HepG2 (cell line): ENCODE measurements at places on chromosomes 3 and 15.

DNA sequence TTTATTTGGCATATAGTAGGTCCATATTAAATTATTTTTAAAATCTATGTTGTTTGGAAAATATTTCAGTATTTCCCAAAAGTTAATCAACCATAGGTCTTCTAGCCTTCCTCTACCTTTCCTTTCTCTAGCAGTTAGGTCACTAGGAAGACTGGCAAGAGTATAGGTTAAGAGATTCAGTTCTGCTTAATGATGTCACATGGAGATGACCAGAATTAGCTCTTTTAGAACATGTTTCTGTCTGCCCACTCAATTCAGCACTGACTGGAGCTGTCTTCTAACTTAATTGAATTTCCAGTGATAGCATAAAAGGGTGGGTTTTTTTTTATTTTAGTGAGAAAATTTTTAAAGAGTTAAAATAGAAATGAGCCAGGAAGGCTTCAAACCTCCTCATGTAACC is 23.8 kb upstream of the ZBED2 start:
- no peak for DNase-seq

DNA sequence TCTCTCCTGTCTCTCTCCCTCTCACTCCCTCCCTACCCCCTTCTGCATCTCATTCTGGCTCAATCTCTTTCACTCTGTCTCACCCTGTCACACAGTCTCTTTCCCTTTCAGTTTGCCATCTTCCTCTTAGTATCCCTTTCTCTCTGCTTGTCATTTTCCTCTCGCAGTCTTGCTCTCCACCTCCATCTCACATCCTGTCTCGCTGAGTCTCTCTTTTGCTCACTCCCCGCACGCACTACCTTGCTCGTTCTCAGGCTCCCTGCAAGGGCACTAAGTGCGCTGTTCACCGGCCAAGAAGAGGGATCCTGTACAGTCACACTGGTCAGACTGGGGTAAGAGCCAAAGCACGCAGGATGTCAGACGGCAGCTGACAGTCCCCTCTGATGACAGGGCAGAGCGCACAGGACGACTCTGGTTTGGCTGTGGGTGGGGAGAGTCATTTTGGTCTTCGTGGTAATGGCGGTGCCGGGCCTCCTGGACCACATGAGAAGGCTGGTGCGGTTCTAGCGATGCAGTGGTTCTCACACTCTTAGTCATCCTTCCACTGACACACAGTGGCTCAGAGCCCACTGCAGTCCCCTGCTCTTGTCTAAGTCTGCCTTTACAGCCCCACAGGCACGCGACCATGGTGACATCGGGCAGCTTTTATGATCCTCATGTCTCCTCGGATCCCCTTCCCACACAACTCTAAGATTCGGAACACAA is 356.8 kb downstream of the FOXP1 start:
- DNase-seq, result no peak

DNA sequence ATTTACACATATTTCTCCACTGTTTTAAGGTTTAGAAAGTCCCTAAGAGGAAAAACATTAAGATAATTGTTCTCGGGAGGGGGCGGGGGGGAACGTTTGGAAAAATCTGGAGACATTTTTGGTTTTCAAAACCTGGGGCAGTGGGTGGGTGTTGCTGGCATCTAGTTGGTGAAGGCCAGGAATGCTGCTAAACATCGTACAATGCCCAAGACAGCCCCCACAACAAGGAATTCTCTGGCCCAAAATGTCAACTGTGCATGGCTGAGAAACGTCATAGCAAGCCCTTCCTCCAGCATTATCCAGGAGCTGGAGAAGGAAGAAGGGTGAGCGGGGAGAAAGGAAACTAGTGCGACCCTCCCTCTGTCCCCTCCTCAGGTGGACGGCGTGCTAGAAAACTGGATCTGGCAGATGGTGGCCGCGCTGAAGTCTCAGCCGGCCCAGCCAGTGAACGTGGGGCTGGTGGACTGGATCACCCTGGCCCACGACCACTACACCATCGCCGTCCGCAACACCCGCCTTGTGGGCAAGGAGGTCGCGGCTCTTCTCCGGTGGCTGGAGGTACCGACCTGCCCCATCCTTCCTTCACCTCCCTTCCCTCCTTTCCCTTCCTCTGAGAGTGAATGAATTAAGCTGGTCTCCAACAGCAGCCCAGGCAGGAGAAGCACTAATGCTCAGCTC is 109.8 kb downstream of the LIPC start:
- DNase-seq, result no peak

DNA sequence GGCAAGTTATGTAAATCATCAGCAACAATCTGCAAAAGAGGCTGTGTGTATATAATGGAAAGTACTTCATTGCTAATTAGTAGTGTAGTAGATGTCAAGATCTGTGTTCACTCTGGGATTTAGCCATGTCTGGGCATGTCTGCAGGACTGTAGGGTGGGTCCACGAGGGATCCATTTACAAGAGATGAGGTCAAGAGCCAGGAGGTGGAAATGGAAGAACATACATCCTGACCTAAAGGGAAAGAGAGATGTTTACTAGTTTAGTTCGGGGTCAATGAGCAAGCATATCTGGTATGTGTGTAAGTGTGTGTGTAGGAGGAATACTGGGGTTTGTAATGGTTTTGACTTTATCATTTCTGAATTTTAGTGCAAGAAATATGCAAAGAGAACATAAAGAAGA is 171.5 kb upstream of the NANOGP8 start:
- no peak for DNase-seq

- no peak for DNase-seq
Observed at GRCh38 chr3:30577788-30578187, 28.6 kb upstream of the TGFBR2 start.

DNA sequence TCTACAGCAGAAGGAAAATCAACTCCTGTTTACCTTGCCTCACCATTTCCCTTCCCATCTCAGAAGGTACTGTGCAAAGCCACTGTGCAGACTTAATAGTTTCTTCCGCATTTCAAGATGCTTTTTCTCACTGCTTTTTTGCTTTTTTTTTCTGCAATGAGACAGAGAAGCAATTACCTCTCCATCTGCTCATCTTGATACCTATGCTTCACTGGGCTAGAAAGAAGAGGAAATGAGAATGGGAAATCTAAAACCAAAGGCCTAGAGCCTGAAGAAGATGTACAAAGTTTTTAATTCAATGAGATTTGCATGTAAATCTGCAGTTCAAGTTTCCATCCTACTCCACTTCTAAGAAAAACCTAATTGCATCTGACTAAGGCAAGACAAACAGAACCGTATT is 238.1 kb upstream of the SETMAR start:
- no peak for DNase-seq

GRCh38 chr3:119237299-119237698 is 3.4 kb downstream of the B4GALT4 start:
- DNase-seq, result no peak

GRCh38 chr3:166580561-166580960 is 743.3 kb upstream of the BCHE start:
- DNase-seq, result no peak

- DNase-seq, result no peak
Observed at GRCh38 chr3:188331166-188331565, 177.2 kb downstream of the LPP start.

DNA sequence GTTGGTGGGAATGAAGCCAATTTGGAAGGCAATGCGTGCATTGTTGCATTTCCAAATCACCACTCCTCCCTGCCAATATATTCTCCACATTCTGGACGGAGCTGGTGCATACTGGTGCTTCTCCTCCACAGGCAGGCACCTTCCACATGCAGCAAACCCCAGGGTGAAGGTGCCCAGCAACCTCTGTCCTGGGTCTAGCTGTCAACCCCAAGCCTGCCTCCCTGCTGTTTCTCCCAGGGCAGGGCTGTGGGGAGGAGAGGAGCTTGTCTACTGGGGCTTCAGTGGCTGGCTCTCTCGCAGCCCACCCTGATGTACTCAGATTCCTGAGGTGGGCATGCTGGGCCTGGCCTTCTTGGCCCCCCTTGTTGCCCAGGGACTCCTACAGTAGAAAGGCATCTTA is 20.1 kb downstream of the GASK1A start:
- no peak for DNase-seq

GRCh38 chr3:32708672-32709283 is 23.8 kb downstream of the CNOT10 start:
- DNase-seq, result no peak

GRCh38 chr3:143814443-143814889 is 33.8 kb downstream of the SLC9A9 start:
- no peak for DNase-seq

DNA sequence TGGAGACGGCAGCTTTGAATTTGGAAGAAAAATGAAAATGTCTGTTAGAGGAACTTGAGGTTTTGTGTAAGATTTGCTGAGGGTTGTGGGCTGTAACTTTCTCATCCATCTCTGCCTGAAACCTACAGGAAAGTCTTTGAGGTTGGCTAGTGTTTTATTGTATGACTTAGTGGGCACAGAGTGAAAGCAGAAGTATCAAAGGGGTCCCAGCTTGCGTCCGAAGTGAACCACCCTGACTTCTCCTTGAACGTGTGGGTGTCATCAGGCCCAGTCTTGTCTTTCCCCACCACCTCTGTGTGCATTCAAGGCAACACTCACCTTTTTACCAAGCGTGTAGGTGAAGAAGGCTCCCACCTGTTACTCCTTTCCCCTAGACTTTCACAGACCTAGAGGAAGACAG is 682.1 kb upstream of the CFAP20DC start:
- no peak for DNase-seq

DNA sequence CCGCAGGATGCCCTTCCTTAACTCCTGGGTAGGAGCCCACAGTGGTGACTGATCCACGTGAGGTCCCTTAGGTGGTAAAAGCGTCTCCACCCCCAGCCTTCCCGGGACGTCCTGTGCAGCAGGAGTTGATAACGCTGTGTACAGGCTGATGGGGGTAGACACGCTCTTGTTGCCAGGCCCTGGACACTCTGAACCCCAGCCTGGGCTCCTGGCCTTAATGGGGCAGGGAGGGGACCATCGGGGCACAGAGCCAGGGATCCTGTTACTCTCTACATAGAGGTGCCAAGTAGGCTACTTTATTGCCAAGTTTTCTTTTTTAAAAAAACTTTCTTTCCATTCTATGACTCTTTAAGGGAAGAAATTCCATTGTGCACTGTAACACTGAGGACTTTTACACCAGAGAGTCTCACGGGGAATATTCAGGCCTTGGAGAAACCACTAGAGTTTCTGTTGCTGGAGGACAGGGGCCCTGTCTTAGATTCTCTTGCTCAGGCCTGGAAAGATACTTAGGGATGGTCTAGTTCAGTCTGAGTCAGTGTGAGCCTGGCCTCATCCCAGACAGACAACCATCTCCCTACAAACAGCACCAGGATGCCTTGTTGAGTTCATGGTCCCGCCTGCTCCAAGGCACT is 104.3 kb upstream of the RNU6-1 start:
- no peak for DNase-seq

GRCh38 chr3:81549388-81549787 is 212.1 kb downstream of the GBE1 start:
- no peak for DNase-seq

GRCh38 chr15:62849316-62850106 is 193.0 kb upstream of the TPM1 start:
- DNase-seq, result no peak

DNA sequence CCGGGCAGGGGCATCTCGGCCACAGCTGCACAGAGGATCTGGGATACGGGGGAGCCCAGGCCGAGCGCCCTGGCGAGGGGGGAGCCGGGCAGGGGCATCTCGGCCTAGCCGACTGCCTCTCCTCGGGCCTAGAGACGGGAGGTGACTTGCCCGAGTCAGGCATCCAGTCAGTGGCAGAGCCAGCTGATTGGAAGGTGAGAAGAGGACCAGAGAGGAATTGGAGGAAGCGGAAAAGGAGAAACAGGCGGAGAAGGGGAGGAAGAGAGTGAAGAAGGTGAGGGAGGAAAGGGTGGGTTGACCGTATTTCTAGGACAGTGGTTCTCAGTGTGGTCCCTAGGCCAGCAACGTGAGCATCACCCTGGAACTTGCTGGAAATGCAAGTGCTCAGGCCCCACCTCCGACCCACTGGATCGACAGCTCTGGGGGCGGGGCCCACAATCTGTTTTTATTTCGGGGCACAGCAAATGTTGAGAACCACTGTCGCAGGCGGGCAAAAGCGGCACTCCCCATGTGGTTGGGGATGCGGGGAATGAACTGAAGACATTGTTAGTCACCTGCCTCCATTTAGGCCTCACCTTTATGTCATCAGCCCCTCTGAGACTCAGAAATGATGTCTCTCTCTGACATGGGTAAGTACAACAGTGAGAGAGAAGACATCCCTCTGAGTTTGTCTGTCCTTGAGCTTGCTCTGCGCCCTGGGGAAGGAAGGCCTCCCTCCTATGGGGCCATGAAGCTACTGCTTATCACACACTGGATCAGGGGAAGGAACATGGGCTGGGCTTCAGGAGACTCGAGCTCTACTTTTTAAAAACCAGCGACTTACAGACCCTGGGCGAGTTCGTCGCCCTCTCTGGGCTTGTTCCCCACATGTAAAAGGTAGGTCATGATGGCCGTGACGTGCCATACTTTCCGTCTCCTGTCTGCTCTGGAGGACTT is 1.0 kb upstream of the MELTF start:
- no peak for DNase-seq

- no peak for DNase-seq
Observed at GRCh38 chr3:162626172-162626571, 1129.6 kb downstream of the OTOL1 start.

- DNase-seq, result peak; percentile 34
Observed at GRCh38 chr3:111539351-111540331, 2.4 kb upstream of the CD96 start.

DNA sequence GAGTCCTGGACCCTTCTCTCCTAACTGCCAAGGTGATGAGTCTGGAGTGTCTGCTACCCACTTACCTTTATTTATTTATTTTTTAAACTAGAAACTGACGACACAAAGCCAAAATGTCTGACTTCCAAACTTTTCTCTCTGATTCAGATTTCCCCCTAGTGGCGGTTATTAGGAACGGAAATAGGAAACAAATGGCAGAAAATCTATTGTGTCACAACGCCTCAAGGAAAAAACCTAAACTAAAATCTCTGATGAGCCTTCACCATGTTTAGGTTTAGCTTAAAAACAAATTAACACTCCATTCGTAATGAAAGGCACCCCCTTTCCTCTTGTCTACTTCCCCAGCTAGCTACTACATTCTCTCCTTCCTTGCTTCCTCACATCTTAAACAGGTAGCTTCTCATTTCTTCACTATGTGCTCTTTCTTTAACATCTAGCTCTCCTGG is 94.0 kb upstream of the MEX3B start:
- DNase-seq, result peak; percentile 36

DNA sequence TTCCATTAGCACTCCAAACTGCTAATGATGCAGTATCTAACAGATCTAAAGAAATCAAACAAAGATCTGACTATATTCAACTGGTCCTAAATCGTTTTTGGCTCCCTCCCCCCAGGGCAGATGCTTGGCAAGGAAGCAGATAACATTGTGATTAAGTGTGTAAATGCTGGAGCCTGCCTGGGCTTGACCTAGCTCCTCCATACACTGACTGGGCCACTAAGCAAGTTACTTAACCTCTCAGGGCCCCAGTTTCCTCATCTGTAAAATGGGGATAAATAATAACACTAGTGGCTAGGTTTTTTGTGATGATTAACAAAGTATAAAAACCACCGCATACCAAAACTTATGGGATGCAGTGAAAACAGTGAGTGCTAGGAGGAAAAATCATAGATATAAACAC is 9.2 kb downstream of the EID1 start:
- DNase-seq, result no peak

- no peak for DNase-seq
Observed at GRCh38 chr15:78440375-78441373, 2.7 kb downstream of the IREB2 start.
